ENCODE measurements at places on chromosomes 5 and 9. TPM values are rescaled to one million over a fixed set of nuclear protein-coding genes. Genes with fewer than 3 reads are reported as not detected.

DNA sequence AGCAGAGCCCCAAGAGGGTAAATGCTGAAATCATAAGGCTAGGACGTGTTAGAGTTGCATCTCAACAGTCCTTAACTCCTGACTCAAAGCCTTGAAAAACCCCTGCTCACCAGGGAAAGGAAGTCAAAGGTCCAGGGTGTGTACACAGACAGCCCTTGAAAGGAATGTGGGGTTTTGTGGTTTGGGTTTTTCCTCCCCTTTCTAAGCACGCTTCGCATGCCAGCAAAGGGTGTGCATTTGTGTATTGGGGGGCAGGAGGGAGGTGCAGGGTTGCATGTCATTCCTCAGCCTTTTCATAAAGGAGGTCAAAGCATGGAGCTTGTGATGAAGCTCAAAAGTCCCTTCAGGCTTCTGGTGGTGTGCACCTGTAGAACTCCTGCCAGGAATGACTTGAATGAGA is 17.3 kb upstream of the XPA start:
- DNase-seq = no peak

Gene STING1
- 91.5 TPM for total RNA-seq

DNA sequence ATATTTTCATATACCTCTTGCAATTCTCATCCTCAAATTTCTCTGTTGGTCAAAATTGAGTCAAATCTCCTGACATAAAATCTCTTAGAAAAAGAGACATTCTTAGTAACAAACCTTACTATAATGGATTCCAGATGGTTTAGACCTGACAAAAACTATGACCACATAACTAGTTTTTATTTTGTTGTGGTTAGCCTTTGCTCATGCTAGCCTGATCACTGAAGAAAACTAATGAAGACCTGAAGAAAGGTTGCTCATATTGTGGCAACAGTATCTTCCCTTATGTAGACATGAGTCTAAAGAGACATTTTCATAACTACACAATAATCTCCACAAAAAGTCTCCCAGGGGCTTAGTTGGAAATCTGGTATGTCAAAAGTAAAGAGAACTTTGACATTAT is 274.1 kb upstream of the TMEM161B start:
- DNase-seq = no peak

Gene LRRC26
- not detected for total RNA-seq

Gene S1PR3
- total RNA-seq = 90.5 TPM

Gene CDKN2B-AS1
- total RNA-seq = 0.65 TPM

- peak; percentile 92 for DNase-seq
Observed at GRCh38 chr5:1103505-1104326, 8.1 kb downstream of the SLC12A7 start.

DNA sequence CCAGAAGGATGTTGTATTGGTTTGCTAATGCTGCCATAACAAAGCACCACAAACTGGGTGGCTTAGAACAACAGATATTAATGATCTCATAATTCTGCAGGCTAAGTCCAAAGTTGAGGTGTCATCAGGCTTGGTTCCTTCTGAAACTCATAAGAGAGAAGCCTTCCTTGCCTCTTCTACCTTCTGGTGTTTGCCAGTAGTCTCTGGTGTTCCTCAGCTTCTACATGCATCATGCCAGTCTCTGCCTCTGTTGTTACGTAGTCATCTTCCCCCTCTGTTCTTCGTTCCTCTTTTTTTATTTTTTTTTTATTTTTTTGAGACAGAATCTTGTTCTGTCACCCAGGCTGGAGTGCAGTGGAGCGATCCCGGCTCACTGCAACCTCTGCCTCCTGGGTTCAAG is 61.8 kb downstream of the LRRC70 start:
- no peak for DNase-seq

GRCh38 chr5:111262815-111263214 is 38.6 kb downstream of the CAMK4 start:
- DNase-seq = no peak

- no peak for DNase-seq
Observed at GRCh38 chr5:55304584-55304983, 2.9 kb downstream of the DHX29 start.

Gene C9orf152
- total RNA-seq = not detected

- no peak for DNase-seq
Observed at GRCh38 chr5:6557807-6558575, 74.9 kb downstream of the NSUN2 start.

Gene ARID3C
- not detected for total RNA-seq

DNA sequence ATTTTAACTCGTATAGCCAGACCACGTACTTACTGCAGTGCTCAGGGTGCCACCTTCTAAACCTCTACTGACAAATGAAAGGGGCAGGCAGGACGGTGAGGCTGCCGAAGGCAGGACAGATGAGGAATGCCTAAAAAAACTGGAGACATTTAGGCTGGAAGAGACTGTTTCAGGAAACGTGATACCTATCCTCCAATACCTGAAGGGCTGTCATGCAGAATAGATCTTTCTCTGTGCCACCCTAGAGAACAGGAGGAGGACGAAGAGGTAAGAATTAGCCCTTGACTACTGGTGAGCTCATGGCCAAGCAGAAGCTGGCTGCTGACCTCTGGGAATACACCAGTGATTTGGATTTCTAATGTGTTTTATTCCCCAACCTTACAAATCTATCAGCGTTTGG is 139.4 kb downstream of the EFNA5 start:
- DNase-seq = no peak

DNA sequence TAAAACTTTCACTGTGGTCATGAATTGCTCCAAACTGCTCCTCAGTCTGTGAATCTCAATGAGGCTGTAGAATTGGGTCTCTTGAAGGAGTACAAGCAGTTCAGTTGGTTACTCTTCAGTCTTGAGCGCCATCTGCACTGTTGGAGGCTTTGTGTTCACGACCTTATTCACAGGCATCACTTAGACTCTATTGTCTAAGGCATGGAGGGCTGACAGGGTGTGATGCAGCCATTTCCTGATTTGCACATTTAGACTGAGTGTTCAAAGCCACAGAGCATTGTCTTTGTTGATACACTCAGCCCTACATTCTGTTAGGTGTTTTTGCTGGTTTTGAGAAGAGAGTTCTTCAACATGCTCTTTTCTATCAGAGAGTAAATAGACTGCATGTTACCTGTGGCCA is 355.9 kb upstream of the RIOK2 start:
- DNase-seq = no peak

DNA sequence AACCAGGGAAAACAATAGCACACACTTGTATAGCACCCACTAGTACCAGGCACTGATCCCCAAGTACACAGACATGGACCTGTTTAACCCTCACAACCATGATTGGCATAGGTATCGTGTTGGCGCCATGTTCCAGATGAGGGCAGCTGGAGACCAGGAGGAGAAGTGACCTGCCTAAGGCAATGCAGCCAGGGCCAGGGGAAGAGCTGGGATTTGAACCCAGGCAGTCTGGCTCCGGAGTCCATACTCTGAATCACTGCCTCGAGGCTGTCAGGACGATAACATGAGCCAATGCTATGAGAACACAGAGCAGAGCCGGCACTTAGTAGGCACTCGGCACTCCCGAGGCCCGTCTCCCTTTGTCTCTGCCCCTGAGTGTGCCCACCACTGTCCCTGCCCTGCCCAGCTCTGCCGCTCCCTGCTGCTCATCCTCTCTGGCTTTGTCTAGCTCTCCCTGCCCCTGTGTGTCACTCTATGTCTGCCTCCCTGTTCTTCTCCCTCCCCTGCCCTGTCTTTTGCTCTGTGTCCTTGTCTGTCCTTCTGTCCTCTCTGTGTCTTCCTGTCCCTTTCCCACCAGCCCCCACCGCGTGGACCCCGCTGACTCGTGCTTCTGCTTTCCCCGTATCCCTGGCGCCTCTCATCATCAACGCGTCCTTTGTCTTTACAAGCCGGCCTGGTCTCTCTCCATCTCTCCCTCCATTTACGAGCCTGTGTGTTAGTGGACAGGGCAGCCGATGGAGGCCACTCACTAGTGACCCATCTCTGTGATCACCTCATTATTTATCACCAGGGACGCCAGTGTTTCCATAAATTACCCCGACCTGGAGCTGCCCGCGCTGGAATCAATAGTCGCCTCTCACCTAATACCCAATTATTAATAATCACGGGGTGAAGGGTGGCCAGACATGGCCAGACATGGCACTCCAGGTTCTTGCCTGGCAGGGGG is 99.4 kb upstream of the MVB12B start:
- DNase-seq = peak; percentile 75

Gene PCDHGA6
- 7.9 TPM for total RNA-seq

- DNase-seq = no peak
Observed at GRCh38 chr5:132526974-132527564, 16.3 kb downstream of the IL5 start.

Gene PHF24
- 0.93 TPM for total RNA-seq

DNA sequence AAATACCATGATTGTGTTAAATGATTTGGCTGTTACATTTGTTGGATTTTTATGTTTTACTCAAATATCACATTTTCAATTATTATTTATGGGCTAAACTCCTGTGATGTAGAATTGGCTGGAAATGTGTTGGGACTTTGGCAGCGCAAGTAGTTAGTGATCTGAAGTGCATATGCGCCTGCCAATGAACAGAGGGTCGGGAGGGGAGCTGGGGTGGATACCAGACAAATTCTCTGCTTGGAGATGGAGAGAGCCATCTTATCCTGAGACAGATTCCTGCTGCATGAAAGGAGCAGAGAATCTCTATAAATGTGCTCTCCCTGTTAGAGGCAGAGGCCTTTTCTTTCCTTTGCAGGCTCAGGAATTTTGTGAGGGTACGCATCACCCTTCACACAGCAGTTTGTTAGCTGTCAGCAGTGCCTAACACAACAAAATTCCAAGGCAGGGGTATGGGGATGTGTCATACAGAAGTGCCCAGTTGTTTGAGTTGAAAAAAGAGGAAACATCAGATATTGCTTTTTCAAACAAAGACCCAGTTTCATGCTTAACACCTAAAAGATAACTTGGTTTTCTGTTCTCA is 489.1 kb downstream of the CSNK1G3 start:
- DNase-seq = no peak

DNA sequence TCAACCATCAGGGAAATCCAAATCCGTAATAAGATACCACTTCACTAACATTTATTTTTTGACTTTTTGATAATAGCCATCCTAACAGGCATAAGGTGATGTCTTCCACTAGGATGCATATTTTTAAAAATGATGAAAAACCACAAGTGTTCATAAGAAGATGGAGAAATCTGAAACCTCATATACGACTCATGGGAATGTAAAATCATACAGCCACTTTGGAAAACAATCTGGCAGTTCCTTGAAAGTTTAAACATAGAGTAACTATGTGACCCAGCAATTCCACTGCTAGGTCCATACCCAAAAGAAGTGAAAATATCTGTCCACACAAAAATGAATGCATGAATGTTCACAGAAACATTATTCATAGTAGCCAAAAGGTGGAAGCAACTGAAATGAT is 431.0 kb downstream of the ENC1 start:
- no peak for DNase-seq

DNA sequence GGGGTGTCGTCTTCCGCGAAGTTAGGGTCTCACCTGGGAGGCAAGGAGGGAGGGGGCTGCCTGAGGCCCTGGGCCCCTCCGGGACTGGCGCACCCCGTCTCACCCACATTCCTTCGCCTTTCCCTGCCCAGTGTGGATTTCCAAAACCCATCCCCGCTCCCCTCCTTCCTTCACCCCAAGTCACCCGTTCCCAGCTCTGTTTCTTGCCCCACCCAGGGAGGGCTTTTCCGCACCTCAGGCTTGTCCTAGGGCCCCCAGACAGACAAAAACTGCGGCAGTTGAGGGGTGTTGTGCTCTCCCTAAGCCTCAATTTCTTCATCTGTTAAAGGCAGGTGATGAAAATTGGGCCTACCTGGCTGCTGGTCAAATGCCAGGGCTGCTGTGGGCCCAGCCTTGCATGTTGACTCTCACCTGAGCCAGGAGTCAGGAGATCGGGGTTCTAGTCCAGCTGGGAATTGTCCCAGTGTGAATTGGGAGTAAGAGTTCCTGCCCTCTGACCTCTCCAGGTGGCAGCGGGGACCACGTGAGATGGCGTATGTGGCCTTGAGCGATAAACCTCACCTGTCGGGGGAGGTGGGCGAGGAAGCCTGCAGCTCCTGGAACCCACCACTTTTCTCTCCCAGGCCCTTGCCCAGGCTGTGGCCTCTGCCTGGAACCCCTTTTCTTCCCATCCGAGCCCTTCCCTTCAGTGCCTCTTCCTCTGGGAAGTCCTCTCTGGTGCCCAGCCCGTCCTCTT is 143.4 kb upstream of the IER5L start:
- peak; percentile 62 for DNase-seq

- no peak for DNase-seq
Observed at GRCh38 chr5:159663986-159664385, 252.3 kb upstream of the ADRA1B start.

- DNase-seq = no peak
Observed at GRCh38 chr9:20333991-20334390, 288.3 kb downstream of the MLLT3 start.

- DNase-seq = no peak
Observed at GRCh38 chr5:146283344-146283761, 55.3 kb upstream of the POU4F3 start.

Measured in posterior vena cava (tissue), 2 donors.